ENCODE measurements at places on chromosomes 7 and 10.

- DNase-seq, result no peak
Measured at GRCh38 chr7:22640269-22640668, 86.7 kb upstream of the IL6 start.

DNA sequence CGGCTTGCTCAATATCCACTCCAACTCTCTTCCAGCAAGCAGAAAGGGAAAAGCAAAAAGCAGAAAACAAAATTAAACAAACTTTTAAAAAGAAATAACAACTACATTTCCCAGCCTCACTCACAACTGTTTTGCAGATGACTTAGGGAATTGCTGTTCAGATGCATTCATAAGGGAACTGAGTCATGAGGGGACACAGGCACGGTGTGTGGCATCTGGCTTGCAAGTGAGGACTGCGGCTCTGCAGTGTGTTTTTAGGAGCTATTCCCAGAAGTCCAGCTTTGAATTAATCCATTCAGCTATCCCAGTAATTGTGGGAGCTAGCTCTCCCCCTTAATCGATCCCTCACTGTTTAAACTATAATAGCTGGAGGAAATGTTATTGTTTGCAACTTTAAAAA is 30.3 kb downstream of the PTN start:
- no peak for DNase-seq

DNA sequence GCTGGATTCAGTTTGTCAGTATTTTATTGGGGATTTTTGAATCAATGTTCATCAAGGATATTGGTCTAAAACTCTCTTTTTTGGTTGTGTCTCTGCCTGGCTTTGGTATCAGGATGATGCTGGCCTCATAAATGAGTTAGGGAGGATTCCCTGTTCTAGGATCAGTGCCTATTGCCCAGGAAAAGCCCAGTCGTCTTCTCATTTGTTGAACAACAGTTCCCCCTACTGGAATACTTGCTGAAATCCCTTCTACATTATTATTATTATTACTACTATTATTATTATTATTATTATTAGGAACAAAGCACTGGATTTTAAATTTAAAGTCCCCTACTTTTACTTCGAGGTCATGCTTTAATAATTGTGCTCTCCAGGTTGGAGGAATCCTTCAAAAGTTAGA is 528.9 kb downstream of the MAGI2 start:
- no peak for DNase-seq

DNA sequence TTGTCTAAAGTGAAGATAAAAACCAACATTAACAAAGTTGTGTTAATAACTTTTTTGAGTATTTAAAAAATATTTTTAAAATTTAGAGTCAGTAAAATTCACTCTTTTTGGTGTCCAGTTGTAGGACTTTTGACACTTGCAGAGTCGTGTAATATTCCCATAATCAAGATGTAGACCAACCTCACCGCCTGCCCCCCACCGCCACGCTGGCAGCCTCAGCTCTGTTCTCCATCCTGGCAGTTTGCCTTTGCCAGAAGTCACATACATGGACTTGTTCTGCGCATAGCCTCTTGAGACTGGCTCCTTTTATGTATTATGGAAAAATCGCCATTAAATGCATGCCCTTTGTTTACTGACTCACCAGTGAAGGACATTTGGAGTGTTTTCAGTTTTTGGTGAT is 27.3 kb upstream of the SYCE1 start:
- no peak for DNase-seq

DNA sequence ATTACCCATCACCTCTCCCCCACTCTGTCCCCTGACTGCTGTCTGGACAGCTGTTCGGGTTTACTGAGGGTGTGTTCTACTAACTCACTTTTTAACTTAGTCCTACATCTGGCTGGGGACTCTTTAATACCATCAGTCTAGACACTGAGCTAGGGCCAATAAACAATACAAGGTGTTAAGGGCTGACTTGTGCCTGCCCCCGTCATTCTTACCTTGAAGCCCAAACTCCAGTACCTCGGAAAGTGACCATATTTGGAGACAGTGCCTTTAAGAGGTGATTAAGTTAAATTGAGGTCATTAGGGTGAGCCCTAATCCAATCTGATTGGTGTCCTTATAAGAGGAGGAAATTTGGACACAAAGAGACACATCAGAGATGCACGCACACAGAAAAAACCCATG is 35.7 kb downstream of the STEAP1B start:
- no peak for DNase-seq

DNA sequence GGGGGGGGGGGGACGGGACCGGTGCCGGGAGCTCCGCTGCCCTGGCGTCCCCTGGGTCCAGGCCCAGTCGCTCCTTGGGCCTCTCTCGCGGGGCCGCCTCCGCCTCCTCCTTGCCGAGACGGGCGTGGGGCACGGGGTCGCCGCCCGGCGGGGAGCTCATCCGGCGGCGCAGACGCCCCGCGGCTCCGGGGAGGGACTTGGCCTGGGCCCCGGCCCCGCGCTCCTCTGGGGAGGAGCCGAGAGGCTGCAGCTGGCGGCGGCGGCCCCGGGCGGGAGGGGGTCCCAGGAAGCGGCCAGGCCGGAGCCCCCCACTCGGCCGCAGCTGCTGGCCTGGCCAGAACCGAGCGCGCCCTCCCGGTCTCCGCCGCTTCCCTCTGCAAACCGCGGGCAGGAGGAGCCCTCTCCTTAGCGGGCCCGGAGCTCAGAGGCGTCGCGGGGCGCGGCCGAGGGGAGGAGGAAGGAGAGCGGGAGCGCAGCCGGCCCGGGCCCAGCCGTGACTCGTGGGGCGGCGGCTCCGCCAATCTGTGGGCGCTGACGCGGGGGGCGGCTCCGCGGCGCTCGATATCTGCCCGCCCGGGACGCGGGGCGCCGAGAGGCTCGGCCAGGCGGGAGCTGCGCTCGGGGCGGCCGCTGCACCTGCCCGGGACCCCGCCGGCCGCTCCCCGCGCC is at the start of gene FAM20C:
TSS of gene FAM20C (plus strand) at position 591 of the 669 bp plus-strand sequence. CDS start 629 bp downstream, outside the sequence.
- peak; percentile 67 for DNase-seq

GRCh38 chr7:6165521-6166320 is 106.7 kb downstream of the CYTH3 start:
- no peak for DNase-seq

All from K562 (cell line).